ENCODE measurements at places on chromosomes 7 and 10.

DNA sequence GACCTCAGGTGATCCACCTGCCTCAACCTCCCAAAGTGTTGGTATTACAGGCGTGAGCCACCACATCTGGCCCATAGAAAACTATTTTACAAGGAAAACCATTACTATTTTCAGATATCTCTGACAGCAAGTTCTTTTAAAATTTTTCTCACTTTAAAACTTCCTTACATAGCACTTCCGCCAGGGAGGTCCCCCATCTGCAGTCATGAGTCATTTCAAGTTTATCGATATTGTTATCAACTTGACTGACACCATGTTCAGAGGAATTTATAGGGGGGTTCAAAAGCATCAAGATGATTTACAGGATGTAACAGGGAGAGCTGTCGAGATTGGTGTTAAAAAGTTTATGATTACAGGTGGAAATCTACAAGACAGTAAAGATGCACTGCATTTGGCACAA is 88.8 kb downstream of the NRBF2 start:
- DNase-seq = no peak

- no peak for DNase-seq
These were observed 261.5 kb downstream of the SNX10 start for GRCh38 chr7:26553128-26553527.

DNA sequence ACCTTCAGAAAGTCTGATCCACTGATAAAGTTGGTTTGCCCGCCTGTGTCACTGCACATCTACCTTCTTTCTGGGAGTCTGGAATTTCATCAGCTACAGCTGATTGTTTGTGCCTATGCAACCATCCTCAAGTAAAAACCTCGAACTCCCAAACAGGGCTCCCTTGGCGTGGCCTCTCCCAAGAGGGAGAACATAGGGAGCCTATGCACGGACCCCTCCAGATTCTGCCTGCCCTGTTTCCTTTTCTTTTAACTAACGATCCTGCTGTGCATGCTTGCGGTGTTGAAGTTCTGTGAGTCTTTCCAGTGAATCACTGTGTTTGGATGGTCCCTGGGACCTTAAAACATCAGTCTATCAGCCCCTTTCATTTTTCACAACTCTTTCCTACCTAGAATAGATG is 226.9 kb upstream of the SEMA3D start:
- DNase-seq = no peak

DNA sequence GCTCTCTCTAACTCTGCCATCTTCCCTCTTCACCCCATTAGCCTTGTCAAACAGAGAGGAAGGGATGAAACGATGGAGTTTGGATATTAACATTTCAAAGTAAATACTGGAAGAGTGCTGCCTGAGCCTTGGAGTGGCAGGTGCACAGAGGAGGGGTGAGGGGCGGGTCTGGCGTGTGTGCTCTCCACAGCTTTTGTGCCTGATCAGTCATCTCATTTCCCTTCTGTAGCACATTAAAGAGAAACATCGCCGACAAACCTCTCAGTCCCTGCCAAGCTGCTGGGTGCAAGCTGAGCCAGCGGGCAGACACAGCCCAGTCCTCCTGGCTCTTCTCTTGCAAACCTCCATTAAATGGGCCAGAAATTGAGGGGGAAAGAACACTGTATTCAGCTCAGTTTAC is 76.2 kb downstream of the SLIT1 start:
- DNase-seq = no peak

DNA sequence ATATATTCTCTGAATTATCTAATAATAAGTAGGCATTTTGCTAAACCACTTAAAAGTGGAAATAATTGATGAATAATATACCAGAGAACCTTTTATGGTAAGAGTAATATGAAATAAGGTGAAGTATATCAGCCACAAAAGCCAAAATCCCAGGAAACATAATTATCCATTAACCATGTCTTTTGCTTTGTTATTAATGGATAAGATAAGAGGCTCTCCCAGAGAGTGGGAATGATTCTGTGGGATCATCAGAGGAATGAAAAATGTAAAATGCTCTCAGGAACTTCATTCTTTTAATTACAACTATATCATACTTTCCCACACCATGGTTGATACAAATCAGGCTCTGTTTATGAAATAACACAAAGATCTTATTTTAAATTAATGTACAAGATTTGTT is 391.7 kb upstream of the FZD8 start:
- no peak for DNase-seq

- peak; percentile 91 for DNase-seq
These were observed 62.5 kb upstream of the NAMPT start for GRCh38 chr7:106347229-106347833.

GRCh38 chr7:74231232-74231590 is 21.4 kb downstream of the LAT2 start:
- DNase-seq = no peak

- no peak for DNase-seq
These were observed 20.2 kb upstream of the PDGFA start for GRCh38 chr7:539731-540411.

GRCh38 chr10:110323503-110323902 is 18.8 kb upstream of the SMNDC1 start:
- DNase-seq = no peak

DNA sequence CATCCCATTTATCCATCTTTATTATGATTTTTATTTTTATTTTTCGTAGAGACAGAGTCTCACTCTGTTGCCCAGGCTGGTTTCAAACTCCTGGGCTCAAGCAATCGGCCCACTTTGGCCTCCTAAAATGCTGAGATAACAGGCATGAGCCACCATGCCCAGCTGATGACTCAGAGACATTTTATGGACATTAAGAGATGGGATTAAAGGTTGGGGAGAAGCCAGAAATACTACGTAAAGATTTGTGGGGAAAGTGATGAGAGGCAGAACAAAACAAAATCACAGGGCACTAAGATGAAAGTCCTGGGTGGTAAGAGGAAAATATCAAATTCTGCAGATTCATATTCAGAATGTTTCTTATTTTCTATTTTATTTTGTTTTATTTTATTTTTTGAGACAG is 7.6 kb downstream of the WNT8B start:
- no peak for DNase-seq

DNA sequence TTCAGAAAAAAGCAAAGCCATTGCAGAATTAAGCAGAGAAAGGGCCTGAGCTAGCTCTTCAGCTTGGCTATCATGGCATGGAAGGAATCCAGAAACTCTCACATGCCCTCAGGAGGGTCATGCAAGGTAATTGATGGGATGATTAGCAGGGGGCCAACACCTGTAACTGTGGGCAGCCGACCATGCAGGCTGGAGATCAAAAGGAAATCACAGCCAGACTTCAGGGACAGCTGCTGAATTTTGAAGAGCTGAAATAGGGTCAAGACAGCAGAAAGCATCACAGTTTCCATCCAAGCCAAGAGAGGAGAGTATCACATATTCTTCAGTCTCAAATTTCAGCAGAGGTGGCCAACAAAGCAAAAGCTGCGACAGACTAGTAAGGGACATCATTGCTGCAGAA is 239.6 kb upstream of the STEAP1 start:
- DNase-seq = no peak

GRCh38 chr7:17552952-17553351 is 254.5 kb downstream of the AHR start:
- DNase-seq = no peak

DNA sequence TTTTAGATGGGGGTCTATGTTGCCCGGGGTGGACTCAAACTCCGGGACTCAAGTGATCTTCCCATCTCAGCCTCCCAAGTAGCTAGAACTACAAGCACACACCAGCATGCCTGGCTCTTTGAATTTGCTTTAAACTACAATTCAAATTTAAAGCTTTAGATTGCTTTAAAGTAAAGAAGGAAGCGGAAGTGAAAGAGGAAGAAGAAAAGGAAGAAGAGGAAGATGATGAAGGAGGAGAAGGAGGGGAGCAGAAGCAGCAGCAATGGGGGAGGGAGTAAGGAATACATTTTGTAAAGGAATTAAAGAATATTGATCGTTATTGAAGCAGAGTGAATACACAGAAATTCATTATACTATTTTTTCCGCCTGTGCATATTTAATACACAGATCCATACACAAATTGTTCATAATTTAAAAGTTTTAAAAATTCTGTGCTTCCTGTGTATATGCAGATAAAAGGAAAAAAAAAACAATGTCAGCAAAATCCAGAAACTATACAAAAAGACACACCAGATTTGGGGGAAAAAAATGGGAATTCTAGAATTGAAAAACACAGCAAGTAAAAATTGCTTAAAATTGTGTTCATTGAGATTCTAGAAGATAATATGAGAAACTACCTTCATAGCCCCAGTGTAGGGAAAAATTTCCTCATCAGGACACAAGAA is 60.8 kb upstream of the KCNMA1 start:
- DNase-seq = no peak

DNA sequence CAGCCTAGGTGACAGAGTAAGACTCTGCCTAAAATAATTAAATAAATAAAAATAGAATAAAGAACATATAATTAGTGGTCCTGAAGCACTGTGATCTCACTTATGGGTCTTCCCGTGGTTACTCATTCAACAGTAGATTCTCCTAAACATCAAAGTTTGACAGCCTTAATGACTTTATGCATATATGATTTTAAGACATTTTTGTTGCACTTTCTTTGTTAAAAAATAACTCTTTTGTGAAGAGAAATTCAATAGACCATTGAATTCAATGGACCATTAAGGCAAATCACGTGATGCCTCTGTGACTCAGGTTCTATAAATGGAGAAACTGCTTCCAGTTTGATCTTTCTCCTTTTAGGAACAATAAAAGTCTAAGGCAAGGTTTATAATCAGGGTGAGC is 59.6 kb downstream of the ATOH7 start:
- no peak for DNase-seq

GRCh38 chr7:73871163-73872011 is 10.4 kb downstream of the TMEM270 start:
- DNase-seq = no peak

DNA sequence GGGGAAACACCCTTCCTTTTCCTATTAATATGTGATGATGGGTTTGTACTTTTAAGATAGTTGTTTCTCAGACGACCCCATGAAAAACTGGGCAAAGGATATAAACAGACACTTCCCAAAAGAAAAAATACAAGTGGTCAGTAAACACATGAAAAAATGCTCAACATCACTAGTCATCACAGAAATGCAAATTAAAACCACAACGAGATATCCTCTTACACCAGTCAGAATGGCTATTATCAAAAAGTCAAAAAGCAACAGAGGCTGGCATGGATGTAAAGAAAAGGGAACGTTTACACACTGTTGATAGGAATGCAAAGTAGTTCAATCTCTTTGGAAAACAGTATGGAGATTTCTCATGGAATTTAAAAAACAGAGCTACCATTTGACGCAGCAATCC is 111.4 kb upstream of the ZEB1 start:
- no peak for DNase-seq

DNA sequence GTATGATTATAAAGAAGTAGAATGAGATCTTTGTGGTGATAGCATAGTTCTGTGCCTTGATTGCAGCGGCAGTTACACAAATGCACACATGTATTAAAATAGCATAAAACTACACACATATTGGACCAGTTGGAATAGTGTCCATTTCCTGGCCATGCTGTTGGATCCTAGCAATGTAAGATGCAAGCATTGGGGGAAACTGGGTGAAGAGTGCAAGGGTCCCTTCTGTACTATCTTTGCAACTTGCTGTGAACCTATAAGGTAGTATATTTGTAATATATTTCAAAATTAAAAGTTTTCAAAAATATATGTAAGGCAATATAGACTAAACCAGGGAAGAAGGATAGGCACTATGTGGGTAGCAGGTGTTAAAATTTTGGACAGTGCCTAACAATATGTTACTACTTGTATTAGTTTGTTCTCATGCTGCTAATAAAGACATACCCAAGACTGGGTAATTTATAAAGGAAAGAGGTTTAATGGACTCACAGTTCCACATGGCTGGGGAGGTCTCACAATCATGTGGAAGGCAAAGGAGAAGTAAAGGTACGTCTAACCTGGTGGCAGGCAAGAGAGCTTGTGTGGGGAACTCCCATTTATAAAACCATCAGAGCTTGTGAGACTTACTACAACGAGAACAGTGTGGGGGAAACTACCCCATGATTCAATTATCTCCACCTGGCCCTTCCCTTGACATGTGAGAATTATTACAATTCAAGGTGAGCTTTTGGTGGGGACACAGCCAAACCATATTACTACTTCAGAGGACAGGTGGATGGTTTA is 71.4 kb downstream of the RGS10 start:
- DNase-seq = no peak

GRCh38 chr7:22997871-22998518 is 15.9 kb downstream of the HYCC1 start:
- no peak for DNase-seq

GRCh38 chr7:40810274-40810673 is 675.5 kb downstream of the SUGCT start:
- no peak for DNase-seq

DNA sequence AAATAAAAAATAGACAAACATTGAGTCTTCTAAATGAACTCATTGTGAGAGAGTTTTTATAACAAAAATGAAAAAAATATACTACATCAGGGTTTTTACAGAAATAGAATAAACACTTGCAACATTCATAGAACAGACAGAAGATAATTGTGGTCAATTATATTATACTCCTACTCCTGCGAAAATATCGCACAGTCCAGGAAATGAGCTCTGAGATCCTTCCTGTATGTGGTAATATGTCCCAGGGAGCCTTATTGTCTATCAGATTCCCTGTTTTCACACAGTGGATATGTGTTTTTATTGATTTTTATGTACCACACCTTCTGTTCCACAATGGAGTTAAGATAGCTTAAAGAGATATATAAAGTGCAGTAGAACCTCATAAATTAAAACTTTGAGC is 27.5 kb upstream of the RELN start:
- DNase-seq = no peak

DNA sequence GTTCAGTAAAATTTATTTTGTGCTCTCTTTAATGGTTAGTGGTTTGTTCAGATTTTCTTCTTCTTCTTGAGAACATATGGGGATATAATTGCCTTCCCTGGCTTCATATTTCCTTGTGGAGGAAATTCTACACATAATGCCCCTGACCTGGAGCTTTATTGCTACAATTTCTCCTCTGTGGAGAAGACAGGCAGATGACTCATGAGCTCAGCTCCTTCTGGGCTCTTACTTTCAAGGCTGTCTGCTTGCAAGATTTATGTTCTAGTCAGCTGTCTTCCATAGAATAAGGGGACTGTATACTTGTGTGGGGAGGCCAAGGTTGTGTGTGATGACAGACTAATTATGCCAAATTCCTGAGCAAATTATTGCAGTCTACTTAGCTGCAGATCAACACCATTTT is 1.6 kb downstream of the LRRD1 start:
- DNase-seq = no peak

GRCh38 chr7:103445228-103446048 is 569 bp downstream of the SLC26A5 start:
- no peak for DNase-seq

GRCh38 chr7:122561326-122561725 is 137.6 kb downstream of the RNF133 start:
- no peak for DNase-seq

- DNase-seq = no peak
These were observed 70.3 kb upstream of the LOXL4 start for GRCh38 chr10:98338318-98338717.

- DNase-seq = no peak
These were observed 77.6 kb upstream of the PRLHR start for GRCh38 chr10:118672766-118673715.

- no peak for DNase-seq
These were observed 12.3 kb downstream of the RPA3 start for GRCh38 chr7:7706101-7706511.
